ENCODE measurements at places on chromosomes 16 and 17.

- no peak for DNase-seq
These were observed 394.7 kb downstream of the SEC14L1 start for GRCh38 chr17:77535435-77535834.

- no peak for DNase-seq
These were observed 6.7 kb downstream of the FOXL1 start for GRCh38 chr16:86584726-86585721.

GRCh38 chr16:66099306-66099705 is 267.2 kb upstream of the CDH5 start:
- DNase-seq = no peak

DNA sequence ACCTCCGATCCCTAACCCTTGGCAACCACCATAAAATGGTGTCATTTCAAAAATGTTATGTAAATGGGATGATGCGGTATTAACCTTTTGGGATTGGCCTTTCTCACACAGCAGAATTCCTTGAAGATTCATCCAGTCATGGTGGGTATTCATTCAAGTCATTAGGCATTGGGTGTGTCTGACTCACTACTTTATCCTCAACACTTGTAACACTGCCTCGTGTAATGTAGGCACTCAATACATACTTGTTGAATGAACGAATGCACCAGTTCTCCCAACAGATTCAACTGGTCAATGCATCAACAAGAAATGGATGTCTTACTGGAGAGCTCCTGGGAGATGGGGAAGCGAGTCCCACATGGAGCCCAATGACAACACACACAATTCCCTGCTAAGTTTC is 21.8 kb upstream of the GAN start:
- no peak for DNase-seq

GRCh38 chr16:6132121-6132520 is 1034.5 kb upstream of the EEF2KMT start:
- no peak for DNase-seq

DNA sequence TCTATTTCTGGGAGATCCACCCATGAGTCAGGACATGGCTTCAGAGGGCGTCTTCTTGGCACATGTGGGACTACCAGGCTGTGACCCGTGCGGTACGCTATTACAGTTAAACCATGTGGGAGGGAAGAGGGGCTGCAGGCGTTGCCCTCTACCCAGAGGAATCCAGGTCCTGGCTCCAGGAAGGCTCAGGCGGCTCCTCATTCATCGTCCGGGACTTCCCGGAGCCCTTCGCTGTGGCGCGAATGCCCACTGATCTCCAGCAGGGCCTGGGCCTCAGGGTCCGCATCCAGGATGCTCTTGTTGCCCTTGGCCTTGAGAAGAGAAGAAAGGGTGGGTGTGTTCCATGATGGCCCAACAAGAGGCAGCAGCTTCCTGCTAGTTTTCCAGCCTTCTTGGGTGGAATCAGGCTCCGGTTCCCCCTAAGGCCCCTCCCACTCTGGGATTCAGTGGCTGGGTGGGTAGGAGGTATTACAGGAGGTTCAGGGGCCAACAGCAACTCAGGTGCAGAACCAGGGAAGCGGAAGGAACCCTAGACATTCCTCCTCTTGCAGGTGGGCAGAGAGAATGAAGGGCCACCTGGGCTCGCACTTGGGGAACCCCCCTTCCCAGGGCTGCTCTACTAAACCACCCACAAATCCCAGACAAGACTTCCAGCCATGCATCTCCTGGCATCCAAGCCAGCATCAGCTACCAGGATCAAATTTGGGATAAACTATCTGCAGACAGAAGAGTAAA is 24.6 kb downstream of the MEAK7 start:
- no peak for DNase-seq

GRCh38 chr17:68452724-68453290 is 4.5 kb downstream of the WIPI1 start:
- no peak for DNase-seq

- no peak for DNase-seq
These were observed 13.0 kb downstream of the VEZF1 start for GRCh38 chr17:57975044-57975443.

- no peak for DNase-seq
These were observed 375.3 kb upstream of the CDH5 start for GRCh38 chr16:65991149-65991701.

DNA sequence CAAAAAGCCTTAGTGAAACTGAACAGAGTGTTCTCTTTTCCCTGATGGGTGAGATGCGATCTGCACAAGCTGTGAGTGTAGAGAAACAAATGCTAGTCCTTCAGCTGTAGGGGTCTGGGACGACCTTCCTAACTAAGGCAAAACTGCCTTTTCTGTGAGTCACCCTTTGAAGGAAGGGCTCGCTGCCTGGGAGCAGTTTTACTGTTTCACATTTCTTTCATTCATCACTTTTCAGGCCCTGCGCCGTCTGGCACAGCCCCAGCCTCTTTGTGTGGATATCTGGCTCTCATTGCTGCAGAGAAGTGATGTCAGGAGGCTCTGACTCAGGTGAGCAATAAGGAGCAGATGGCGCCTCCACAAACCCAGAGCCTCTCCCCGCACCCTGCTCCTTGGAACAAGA is 57.4 kb downstream of the HS3ST3A1 start:
- no peak for DNase-seq

DNA sequence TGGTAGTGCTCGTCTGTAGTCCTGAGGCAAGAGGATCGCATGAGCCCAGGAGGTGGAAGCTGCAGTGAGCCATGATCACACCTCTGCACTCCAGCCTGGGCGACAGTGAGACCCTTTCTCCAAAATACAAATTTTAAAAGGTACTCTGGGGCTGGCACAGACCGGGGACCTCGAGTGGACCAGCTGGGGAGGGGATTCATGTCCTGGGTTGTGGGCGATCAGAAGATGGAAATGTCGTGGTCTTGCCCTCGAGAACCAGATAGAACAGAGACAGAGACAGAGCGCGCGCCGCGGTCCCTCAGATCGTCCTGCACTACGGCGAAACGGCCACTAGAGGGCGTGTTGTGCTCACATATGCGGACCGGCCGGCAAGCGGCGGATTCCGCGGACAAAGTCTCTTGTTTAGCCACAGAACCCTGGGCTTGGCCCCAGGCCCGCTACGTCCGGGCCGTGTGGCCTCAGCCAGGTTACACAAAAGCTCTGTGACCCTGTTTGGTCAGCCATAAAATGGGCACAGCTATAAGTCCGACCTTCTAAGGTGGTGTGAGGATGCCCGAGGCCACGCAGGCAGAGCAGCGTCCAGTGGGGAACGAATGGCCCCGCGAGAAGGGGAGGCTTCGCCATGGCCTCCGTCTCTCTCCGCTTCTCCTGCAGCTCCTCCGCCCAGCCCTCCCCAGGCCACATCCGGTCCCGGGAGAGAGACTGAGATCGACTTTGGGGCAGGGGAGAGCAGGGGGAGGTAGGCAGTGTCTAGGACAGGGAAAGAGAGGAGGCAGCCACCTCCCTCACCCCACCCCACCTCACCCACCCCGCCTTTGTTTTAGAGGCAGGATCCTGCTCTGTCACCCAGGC is 14.6 kb upstream of the SBK1 start:
- DNase-seq = peak; percentile 74

- no peak for DNase-seq
These were observed 41.6 kb upstream of the IRF8 start for GRCh38 chr16:85857406-85857805.

DNA sequence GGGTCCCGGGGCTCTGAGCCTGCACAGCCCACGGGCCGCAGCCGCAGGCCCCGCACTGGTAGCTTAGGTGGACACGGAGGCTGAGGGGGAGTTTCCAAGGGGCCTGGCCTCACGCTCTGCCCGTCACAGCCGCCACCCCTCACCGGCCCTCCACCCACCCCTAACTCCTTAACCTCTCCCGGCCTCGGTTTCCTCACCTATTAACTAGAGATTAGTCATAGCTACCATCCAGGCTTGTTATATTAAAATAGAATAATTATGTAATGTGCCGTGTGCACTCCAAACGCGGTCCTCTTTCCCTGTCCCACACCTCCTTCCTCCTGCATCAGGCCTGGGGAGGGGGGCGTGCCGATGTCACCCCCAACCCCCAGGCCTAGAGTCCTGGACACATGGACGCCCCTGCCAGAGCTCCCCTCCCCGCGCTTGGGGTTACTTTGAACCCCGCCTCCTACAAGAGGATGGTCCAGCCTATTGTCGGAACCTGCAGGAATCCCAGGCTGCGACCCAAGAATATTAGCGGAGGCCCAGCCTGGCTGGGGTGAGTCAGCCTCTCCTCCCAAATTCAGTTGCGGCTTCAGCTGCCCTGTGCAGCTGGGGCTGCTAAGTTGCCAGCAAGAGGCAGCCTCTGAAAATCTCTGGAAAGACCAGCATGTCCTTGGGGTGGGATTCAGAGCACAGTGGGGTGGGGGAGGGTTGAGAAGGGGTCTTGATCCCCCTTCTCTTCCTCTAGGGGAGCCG is 17.3 kb downstream of the SOCS3 start:
- no peak for DNase-seq

DNA sequence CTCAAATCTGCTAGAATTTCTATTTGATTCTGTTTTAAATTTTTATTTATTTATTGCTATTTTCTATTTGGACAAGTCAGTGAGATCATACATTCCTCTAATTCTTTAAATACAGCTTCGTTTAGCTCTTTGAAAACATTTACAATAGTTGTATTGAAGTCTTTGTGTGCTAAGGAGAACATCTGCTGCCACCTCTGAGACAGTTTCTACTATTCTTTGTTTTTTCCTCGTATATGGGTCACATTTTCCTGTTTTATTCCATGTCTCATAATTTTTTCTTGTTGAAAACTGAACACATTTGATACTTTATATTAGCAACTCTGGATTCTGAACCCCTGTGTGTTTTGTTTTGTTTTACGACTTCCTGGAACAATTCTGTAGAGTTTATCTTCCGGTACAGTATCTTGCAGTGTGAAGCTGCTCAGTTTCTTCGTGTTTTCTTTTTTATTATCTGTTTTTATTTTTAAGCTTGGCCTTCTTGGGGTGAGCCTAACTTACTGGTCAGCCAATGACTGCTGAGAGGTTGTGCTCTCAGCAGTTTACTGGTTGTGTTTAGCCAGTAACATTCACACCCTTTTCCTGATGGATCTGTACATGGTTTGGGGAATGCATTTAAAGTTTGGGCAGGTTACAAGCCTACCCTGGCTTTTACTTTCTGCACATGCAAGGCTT is 99.0 kb downstream of the CA4 start:
- no peak for DNase-seq

GRCh38 chr17:19361944-19362276 is 613 bp downstream of the B9D1 start:
- DNase-seq = no peak

DNA sequence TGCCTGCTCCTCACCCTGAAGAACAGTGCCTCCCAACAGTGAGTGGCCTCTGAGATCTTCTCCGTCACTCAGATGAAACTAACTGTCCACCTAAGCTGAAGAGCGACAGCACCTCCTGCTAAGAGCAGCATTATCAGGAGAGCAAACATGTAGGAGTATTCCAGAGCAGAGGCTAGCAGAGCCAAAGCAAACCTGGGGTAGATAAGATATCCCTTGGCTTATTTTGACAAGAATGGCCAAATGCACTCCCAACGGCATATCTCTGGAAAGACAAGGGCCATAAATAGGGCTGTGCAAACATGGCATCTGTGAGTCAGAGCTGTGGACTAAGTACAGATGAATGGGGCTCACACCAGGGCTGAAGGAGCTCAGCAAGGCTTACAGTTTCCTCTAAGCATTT is 96.3 kb downstream of the NDEL1 start:
- DNase-seq = no peak

DNA sequence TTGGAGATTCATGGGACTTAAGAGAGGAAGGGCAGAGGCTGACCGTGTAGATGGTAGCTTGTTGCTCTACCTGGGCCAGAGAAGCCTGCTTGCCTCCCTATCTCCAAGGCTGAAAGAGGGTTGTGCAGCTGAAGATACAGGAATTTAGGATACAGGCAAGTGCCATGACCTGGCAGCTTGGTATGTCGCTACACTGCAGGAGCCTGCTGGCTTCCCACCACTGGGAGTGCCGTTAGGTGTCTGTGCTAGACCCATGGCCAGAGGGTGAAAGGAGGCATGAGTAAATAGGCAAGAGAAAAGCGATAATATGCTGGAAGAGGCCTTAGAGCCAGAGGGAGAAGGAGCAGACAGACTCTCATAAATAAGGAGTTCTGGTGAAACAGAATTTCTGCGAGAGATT is 10.6 kb downstream of the NAA60 start:
- no peak for DNase-seq

- peak; percentile 83 for DNase-seq
These were observed at the start of gene ZNF747 for GRCh38 chr16:30534368-30535105. TSS of gene ZNF747 (minus strand) at chr16:30534858. CDS start at chr16:30534679, 179 bp downstream.

GRCh38 chr16:67673712-67674580 is 7.3 kb downstream of the C16orf86 start:
- DNase-seq = peak; percentile 63

- DNase-seq = no peak
These were observed 4.8 kb downstream of the LHX1 start for GRCh38 chr17:36942019-36942599.

DNA sequence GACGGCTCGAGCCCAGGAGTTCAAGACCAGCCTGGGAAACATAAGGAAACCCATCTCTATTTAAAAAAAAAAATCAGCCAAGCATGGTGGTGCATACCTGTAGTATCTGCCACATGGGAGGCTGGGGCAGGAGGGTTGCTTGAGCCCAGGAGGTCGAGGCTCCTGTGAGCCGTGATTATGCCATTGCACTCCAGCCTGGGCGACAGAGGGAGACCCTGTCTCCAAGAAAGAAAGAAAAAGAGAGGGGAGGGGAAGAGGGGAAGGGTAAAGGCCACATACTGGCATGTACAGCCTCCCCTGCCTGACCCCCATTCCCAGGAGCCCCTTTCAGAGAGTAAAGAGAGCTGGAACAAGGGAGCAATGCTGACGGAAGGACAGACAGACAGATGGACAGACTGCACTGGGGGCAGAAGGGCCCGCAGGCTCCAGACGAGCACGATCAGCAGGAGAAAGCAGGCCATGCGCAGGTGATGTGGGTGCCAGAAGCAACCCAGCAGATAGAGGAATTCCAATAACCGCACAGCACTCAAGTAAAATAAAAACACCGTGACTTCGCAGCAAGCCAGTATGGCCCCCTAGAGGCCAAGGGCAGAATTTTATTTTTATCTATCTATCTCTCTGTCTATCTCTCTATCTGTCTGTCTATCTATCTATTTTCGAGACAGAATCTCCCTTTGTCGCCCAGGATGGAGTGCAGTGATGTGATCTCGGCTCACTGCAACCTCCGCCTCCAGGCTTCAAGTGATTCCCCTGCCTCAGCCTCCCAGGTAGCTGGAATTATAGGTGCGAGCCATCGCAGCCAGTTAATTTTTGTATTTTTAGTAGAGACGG is 27.1 kb upstream of the SNN start:
- DNase-seq = peak; percentile 35

- DNase-seq = no peak
These were observed 232.1 kb downstream of the MRTFB start for GRCh38 chr16:14303182-14303618.

DNA sequence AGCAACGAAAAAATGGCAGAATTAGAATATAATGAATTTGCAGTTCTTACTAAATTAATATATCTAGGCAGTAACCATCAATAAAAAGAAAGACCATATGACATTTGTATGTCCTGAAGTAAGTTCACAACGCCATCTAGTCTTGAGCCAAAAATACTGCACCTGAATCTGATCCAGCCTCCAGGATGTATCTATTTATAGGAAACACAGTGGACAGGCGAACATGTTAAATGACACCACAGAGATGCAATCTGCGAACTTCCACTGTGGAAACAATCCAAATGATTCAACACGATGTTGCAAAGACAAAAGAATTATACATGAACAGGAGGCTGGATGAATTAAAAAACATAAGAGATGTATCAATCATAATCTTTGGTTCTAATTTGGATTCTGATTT is 197.6 kb downstream of the CDH13 start:
- DNase-seq = no peak
